AG09319 (cell line): ENCODE measurements at places on chromosomes 2 and 18.
A peak's percentile ranks its signal among the peaks of the same experiment; 100 is the strongest.

- peak; percentile 47 for DNase-seq
Observed at GRCh38 chr18:26429535-26430226, 118.7 kb downstream of the KCTD1 start.

DNA sequence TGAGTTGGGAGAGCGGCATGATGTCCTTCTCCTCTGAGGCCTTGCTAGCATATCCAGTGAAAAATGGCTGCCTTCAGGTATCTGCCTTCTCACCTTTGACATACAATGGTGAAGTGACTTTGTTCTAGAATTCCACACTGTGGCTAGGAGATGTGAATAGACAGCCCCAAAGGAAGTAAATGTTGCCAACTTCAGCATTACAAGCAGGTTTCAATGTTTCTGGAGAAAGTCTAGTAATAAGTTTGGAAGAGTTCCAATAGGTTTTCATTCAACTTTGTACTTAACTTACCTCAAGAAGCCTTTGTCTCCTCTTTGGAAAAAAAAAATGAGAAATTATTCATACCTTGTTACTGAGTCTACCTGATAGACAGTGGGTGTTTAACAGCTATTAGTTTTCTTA is 421.3 kb upstream of the MMADHC start:
- no peak for DNase-seq

DNA sequence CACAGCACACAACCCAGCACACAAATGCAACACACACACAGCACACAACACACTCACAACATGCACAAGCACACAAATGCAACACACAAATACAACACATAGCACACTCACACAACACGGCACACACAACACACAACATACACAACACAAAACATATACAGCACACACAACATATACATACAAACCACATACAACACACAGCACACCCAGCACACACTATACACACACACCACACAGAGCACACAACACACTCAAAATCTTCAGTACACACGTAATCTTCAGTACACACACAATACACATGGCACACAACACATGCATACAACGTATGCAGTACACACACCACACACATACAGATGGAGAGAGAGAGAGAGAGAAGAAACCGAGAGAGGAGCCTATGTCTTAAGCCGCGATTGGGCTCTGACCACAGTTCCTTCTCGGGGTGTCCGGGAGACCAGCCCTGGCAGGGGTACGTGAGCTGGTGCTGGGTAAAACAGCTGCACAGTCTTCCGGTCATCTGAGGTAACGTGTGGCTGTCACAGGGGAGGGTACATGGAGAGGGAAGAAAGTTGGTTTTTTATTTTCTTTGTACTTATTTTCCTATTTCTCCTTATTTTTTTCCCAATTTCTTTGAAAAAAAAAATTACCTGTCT is 25.1 kb downstream of the POU3F3 start:
- no peak for DNase-seq

- DNase-seq, result no peak
Observed at GRCh38 chr2:171966688-171967087, 33.1 kb upstream of the METAP1D start.

GRCh38 chr2:28895189-28895893 is 874 bp downstream of the WDR43 start:
- DNase-seq, result no peak

DNA sequence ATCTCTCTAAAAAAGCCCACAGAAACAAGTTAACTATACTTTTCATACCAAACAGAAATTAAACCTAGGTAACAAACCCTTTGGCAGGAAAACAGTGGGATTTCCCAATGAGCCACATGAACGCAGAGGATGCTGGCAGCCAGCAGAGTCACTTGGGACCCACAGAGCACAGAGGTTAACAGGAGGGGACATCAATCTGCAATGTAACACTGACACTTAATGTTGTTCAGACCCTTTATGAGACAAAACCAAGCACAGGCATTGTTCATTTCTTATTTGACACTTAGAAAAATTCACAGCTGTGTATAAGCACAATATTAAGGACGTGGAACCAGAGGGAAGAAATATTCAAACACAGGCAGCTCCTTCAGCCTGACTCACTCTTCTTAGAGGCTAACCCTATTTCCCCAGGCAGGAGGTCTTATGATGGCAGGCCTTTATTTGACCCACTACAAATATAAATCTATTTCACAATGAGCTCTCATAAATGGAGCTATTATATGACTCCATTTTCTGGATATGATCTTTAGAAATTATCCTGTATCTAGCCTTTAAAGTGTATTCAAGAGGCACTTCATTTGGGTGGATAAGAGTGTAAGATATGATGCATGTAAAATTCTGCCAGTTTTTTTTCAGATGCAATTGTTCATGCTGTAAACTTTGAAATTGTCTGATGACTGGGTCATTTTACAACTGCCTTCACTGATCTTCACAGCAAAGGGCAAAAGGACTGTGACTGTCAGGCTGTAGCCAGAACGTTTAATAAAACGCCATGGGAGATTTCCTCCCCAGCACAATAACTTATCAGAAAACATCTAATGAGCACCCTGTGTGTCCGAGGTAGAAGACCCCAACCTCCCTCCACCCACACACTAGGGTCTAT is 132.8 kb upstream of the SATB2 start:
- DNase-seq, result no peak

DNA sequence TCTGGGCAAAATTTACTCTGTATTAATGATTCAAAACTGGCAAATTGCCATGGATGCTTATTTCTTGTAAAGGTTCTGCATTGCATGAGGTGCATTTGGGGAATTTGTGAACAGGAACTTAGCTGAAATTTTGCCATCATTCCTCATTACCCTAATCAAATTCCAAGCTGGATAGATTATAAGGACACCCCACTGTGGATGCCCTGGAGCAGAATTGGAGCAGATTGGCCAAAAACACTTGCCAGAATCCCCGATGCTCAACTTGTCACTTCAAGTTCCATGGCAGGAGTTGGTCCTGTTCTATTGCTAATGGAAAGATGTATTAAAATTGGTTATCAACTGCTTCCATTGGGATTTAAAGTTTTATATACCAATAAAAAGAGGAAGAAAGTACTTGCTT is 237.9 kb downstream of the CCDC102B start:
- DNase-seq, result no peak

GRCh38 chr2:8412586-8412985 is 269.3 kb upstream of the ID2 start:
- DNase-seq, result no peak

- no peak for DNase-seq
Observed at GRCh38 chr2:217420854-217421253, 561.0 kb upstream of the TNP1 start.

DNA sequence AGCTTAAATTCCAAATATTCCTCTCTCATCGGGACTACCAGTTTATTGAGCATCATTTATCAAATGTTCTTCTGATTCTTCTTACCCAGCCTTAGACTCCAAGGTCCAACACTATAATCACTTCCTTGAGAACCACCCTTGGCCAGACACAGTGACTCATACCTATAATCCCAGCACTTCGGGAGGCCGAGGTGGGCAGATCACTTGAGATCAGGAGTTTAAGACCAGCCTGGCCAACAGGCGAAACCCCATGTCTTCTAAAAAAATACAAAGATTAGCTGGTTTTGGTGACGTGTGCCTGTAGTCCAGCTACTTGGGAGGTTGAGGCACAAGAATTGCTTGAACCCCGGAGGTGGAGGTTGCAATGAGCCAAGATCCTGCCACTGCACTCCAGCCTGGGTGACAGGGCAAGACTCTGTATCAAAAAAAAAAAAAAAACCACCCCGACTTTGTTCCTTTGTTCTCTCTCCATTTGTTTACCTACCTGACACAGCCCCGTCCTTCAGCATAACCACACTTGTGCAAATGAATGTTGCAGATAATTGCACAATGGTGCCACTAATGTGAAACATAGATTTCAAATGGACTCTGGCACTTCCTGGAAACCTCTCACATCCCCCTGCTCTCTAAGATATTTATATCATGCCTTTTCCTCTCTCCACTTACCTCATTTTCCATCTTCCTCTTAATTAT is 38.9 kb upstream of the LPIN2 start:
- no peak for DNase-seq
